Nephron progenitor cell (in vitro differentiated cells): ENCODE measurements at places on chromosomes 3 and 15.

GRCh38 chr3:165125836-165126235 is 47.5 kb upstream of the SI start:
- no peak for DNase-seq

- no peak for DNase-seq
Observed at GRCh38 chr3:32432711-32433530, 41.3 kb downstream of the CMTM7 start.

GRCh38 chr15:59199626-59200465 is 6.8 kb upstream of the LDHAL6B start:
- DNase-seq: no peak

GRCh38 chr3:100163787-100164186 is 49.5 kb upstream of the FILIP1L start:
- DNase-seq: no peak

GRCh38 chr15:96882121-96882772 is 551.7 kb downstream of the NR2F2 start:
- no peak for DNase-seq

DNA sequence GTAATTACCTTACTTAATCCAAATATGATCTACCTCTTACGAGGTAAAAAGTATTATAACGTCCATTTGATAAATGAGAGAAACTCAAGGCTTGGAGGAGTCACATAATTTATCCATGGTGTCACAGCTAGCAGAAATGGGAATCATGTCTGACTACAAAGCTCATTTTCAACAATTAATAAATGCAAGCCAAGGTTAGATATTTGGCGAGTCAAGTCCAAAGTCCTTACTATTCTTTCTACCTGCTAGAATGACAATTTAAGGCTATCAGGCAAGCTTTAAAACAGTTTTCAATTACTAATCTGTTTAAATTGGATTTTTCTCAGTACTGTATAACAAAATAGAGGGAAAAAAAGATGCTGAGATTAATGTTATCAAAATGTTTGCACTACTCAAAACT is 68.6 kb downstream of the DLG1 start:
- DNase-seq: no peak

DNA sequence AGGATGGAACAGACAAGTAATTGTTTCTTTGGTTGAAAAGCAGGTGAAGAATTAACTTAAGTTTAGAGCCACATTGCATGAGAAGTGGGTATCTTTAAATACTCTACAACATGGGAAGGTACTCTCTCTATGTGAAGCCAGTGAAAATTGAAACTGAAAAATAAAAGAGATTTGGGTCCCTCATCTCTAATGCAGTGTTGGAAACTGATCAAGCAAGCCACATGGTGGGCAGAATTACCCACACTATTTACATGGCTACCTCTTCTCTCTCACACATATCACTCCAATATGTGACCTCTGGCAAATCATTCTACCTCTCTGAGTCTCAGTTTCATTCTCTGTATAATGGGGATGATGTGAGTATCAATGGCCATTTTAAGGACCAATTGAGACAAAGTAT is 339.0 kb downstream of the IL5RA start:
- DNase-seq: no peak

- no peak for DNase-seq
Observed at GRCh38 chr15:95394186-95395067, 936.1 kb upstream of the NR2F2 start.

- no peak for DNase-seq
Observed at GRCh38 chr3:45367453-45367871, 20.9 kb upstream of the LARS2 start.

DNA sequence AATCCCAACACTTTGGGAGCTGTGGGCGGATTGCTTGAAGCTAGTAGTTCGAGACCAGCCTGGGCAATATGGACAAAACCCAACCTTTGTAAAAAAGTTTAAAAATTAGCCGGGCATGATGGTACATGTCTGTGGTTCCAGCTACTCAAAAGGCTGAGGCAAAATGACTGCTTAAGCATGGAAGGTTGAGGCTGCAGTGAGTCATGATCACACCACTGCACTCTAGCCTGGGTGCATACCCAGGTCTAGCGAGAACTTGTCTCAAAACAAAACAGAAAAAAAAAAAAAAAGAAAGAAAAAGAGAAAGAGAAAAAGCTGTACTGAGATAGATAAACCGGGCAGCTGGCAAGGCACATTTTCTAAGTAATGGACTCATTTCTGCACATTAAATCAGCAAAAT is 10.6 kb downstream of the ARPP19 start:
- no peak for DNase-seq

GRCh38 chr15:80871858-80872257 is 92.7 kb downstream of the CEMIP start:
- DNase-seq: peak; percentile 22

DNA sequence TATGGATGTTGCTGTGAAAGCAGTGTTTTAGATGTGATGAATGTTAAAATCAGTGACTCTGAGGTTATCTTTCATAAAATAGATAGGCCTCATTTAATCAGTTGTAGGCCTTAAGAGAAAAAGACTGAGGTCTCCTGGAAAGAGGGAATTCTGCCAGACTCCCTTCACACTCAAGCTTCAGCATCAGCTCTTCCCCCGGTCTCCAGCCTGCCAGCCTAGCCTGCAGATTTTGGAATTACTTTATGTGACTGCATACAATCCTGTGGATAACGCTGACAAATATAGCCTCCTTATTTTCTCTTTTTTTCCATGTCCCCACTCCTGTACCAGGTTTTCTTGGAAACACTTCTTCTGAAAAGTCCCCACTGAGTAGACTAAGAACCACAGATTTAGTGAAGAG is 510.3 kb downstream of the GBE1 start:
- DNase-seq: no peak

DNA sequence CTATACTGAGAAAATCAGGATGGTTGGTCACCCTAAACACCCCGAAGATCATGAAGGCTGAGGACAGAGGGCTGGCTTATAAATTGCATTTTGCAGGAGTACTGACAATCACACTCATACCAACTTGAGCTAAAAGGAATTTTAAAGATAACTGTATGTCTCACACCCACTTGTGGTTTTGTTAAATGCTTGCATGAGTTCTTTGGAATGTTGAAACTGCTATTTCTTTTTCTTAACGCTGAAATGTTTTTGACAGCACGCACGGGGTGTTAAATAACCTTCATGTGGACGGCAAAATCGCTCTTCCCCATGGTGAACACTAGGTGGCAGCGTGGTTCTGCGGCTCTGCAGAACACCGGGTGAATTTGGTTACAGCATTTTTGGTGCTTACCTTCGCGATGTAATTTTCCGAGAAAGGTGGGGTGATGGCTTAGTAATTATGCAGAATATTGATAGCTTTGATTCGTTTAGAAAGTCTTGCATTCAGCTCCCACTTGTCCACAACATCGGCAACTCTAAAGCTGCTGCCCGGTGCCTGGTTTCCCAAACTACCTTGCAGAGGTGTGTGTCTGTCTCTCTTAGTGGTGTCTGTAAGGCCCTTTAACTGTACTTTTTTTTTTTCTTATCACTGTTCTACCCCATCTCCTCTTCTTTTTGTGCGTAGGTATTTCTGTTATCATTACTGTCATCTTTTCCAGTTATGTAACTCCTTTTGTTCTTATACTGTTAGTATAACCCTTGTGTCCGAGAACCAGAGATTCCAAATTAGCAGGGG is 51.7 kb downstream of the ARNT2 start:
- DNase-seq: peak; percentile 63

- DNase-seq: no peak
Observed at GRCh38 chr3:122076491-122077292, 21.5 kb downstream of the CD86 start.

DNA sequence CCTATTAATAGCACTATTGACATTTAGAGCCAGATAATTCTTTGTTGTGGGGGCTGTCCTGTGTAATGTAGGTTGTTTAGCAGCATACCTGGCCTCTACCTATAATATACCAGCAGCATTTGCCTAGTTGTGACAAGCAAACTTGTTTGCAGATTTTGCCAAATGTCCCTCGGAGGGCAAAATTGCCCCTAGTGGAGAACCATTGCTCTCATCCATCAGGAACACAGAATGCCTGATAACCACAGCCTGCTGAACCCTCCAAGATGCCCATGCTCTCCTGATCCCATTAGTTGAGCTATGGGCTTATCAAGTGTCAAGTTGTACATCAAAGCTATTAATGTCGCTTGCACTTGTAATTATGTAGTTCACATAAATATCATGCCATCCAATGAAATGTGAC is 15.0 kb upstream of the KBTBD8 start:
- no peak for DNase-seq

DNA sequence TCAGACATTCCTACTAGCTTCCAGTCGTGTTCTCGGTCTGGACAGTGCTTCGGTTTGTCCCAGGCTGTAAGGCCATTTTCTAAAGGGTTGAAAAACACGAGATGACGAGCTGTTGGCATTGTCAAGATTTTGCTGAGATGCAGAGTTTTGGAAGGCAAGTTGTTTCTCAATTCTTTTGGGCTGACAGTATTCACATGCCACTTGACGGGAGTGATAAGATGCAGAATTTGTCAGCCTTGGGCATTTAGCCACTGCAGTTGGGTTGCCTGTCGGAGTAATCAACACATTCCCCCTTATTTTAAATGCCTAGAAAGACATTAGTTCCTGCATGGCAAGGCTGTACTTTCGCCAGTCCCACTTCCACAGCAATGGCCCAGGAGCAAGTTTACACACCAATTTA is 245.2 kb downstream of the NR1D2 start:
- no peak for DNase-seq

- DNase-seq: no peak
Observed at GRCh38 chr15:72398648-72399047, 543 bp downstream of the TMEM202 start.

GRCh38 chr3:132267391-132267993 is 49.7 kb upstream of the ACP3 start:
- DNase-seq: no peak

DNA sequence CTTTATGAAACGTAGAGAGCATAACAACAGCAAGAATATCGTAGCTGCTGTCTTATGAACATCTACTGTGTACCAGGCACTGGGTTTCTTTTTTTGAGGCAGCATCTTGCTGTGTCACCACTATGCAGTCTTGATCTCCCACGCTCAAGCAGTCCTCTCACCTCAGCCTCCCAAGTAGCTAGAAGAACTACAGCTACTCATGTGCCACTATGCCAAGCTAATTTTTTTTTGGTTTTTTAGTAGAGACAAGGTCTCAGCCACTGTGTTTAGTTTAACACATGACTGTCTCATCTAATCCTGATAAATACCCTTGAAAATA is 129.9 kb downstream of the VGLL4 start:
- no peak for DNase-seq

DNA sequence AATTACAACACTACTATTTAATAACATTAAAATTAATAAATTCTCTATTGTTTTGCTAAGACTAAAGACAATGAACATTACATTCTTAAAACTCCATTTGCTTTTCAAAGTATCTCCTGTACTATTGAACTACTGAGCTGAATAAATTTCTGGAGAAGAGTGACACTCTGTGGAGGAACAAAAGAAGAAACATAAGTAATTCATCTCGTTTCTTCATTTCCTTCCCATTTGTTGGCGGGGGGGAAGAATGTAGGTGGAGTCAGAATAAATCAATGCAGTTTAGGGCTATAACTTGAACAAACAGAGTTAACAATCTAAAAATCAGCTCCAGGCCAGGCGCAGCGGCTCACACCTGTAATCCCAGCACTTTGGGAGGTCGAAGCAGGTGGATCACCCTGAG is 32.7 kb downstream of the EFHB start:
- no peak for DNase-seq

DNA sequence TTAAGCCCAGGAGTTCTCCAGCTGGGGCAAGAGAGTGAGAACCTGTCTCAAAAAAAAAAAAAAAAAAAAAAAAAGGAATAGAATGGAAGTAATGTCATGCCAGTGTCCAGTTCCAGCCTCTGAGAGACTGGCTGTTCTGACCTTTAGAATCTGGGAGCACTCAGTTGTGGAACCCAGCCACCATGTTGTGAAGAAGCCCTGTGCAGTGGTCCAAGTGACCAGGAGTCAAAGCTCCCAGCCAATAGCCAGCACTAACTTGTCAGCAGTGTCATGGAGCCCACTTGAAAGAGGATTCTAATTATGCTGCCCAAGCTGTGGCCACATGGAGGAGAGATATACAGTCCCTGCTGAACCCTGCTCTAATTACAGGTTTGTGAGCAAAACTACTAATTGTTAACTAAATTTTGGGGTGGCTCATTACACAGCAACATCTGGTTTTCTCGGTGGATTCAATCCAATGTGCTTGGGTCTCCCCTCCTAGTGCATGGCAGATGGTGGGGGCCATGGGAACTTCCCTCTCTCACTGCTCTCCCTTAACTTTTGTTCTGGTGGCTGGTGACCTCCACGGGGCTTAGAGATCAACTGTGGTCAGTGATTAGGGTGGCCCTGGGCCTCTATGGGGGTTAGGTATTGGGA is 55.5 kb downstream of the CLEC3B start:
- no peak for DNase-seq

DNA sequence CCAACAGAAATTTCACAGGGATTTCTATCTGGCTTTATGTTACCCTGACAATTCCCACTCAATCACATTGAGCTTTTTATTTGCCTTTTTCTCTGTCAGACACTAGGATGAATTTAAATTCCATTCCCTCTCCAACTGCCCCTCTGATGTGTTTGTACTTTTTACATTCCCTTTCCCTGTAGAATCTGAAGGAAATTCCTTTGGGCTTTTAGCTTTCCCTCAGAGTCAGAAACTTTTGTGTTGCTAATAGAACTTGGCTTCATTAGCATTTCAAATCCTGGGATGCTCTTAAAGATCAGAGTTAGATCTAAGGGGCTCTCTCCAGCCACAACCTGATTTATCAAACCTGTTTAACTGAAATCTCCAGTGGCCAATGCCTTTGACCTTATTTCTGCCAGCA is 7.9 kb upstream of the RARB start:
- DNase-seq: no peak

DNA sequence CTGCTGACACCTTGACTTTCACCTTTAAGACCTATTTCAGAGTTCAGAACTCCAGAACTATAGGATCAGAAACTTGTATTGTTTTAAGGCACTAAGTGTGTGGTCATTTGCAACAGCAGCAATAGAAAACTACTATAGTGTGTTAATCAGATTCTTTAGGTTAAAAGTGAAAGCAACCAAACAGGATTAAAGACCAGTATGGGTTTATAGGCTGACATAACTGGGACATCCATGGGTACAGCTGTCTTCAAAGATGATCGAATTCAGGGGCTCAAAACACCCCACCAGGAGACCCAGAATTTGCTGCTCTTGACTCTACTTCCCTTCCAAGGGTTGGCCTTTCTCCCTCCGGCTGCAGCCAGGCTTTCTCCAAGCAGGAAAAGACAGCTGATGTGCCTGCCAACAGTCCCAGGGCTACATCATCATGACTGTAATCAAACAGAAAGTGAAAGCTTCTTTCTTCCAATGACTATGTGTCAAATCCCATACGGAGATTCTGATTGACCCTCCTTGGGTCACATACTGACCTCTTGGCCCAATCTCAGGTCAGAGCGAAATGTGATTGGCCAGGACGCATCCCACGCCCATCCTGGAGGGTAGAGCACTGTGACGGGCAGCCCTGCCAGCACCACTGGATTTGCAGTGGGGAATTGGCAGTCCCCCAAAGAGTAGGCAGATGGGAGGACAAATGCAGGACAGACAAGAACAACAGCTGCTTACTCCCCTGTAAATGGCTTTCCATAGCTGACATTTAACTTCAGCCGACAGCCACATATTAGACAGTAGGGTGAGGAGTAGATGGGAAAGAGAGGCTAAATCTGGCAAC is 51.4 kb upstream of the RNF7 start:
- DNase-seq: no peak
